HCT116 (cell line): ENCODE measurements at places on chromosomes 5 and 9.

- DNase-seq = no peak
Observed at GRCh38 chr5:170303549-170303948, 6.0 kb upstream of the LCP2 start.

DNA sequence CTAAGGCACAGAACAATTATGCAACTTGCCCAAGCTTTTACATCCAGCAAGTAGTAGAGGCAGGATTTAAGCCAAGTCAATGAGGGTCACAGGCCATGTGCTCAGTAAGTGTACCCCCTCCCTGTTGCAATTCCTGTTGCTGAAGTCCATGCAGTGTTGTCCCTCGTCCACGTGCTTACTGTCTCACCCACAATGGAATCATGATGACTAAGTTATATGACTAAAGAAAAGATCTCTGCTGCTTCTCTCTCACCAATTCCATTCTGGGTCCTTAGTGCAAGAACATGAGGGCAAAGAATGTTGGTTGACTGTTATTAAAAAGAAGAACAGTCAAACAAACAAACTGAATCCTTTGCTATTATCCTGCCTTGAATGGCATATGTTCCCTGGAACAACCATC lies 233.6 kb upstream of the SLC24A2 start:
- DNase-seq = no peak

GRCh38 chr9:136854842-136855460 lies 2.8 kb downstream of the MAMDC4 start:
- no peak for DNase-seq

DNA sequence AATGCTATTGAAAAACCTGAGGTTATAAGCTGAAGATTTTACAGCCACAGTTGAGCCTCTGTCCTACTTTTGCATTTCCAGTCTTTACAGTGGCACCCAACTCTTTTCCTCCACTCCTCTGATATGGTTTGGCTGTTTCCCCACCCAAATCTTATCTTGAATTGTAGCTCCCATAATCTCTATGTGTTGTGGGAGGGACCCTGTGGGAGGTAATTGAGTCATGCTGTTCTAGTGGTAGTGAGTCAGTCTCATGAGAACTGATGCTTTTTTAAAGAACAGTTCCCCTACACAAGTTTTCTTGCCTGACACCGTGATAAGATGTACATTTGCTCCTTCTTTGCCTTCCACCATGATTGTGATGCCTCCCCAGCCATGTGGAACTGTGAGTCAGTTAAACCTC lies 646.1 kb upstream of the SEMA6A start:
- no peak for DNase-seq

GRCh38 chr5:164302533-164303235 lies 797.3 kb downstream of the MAT2B start:
- no peak for DNase-seq

GRCh38 chr9:124465736-124466135 lies 15.5 kb downstream of the ADGRD2 start:
- DNase-seq = no peak

GRCh38 chr5:139146809-139147482 lies 51.2 kb downstream of the SIL1 start:
- DNase-seq = no peak

DNA sequence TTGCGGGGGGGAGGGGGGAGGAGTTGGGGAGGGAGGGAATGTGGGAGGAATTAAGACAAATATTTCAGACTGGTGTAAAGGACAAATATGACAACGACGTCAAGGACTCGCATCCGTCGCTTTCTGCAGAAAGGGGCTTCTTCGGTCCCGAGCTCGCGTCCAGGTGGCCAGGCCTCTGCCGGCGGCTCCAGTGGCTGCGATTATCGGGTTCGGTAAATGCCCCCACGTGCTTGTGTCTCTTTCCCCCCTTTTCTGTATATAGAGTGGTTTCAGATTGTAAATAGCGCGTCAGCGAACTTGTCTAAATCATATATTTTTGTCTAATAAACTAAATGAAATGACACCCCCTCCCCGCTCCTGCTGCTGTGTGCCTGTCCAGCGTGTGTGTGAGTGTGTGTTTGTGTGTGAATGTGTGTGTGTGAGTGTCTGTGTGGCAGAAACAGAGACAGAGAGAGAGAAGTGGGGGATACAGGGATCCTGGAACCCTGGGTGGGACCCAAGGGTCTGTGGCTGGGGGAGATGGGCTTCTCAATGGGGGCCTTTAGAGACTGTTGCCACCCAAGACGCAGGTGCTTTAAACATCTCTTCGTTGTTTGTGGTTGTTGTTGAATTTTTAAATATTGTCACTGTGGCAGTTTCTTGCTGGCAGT lies 5.6 kb downstream of the IRX1 start:
- DNase-seq = no peak

DNA sequence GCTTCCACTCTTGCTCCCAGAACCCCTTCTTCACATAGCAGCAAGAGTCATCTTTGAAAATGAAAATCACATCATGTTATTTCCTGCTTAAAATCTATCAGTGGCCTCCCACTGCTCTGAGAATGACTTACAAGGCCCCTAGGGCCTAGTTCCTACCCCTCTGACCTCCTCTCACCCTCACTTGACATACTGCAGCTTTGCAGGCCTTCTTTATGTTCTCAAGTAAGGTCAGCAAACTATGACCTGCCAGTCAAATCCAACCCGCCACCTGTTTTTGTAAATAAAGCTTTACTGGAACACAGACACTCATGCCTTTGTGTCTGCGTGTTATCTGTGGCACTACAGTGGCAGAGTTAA lies 185.7 kb downstream of the NR3C1 start:
- DNase-seq = no peak

DNA sequence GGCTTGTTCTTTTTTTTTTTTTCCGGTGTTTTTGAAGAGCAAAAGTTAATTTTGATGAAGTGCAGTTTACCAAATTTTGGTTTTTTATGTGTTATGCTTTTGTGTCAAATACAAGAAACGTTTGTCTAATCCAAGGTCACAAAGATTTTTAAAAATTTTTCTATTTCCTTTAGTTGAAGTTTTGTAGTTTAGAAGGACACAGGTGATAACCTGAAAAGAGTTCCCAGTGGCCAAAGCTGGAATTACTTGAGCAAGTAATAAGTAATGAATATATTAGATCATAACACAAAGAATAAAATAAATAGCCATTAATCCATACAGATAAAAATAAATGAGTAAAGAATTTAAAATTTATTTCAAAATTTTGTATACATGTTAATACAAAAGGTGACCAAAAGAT lies 71.5 kb downstream of the FCHO2 start:
- DNase-seq = no peak
